ENCODE measurements at places on chromosomes 7 and 10.
A peak's percentile ranks its signal among the peaks of the same experiment; 100 is the strongest.

DNA sequence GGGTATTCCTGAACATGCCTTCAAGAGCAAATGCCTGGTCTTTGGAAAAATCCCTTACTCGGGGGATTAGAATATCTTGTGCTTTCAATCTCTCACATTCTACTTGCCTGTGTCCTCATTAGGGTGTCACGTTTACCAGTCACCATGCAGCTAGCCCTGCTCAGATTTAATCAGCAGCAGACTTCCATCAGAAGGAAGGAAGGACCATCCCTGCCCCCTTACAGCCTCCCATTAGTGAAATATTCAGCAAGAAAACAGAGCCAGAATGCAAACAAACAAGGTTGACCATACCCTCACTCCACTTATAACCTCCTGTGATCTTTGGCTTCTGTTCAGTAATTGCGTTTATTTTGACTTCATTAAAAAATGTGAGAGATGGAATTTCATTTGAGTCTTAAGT lies 208.6 kb downstream of the CXCL12 start:
- no peak for DNase-seq

DNA sequence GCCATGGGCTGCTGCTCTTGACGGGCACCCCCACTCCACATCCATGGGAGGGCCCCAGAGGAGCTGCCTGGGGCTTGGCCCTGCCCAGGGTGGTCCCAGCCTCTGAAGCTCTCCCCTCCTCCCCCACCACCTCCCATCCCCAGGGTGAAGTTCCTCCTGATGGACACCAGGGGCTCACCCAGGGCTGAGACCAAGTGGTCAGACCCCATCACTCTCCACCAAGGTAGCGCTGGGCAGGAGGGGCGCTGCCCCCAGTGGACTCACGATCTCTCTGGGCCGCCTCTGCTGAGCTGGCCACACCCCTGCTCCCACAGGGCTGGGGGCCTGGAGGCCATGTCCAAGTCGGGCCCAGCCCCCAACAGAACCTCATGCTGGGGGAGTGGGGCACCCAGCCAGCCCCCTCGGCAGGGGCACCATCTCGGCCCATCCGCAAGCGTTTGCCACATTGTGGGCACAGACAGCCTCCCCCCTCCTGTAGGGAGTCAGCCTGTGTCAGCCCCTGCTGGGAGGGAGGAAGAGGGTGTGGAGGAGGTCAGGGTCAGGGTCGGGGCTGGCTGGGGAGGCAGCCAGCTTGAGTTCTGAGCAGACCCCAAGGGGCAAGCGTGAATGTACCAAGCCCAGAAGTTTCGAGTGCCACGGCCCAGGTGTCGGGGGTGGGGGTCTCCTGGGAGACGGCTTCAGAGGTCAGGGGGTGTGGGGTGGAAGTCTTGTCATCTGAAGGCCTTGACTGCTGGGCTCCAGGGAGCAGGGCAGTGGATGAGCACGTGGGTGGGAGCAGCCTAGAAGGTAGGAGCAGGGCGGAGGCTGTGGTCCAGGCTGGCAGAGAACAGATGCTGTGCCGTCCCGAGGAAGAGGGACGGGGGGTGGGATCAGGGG lies 2.8 kb downstream of the UPK3B start:
- DNase-seq = peak; percentile 27

DNA sequence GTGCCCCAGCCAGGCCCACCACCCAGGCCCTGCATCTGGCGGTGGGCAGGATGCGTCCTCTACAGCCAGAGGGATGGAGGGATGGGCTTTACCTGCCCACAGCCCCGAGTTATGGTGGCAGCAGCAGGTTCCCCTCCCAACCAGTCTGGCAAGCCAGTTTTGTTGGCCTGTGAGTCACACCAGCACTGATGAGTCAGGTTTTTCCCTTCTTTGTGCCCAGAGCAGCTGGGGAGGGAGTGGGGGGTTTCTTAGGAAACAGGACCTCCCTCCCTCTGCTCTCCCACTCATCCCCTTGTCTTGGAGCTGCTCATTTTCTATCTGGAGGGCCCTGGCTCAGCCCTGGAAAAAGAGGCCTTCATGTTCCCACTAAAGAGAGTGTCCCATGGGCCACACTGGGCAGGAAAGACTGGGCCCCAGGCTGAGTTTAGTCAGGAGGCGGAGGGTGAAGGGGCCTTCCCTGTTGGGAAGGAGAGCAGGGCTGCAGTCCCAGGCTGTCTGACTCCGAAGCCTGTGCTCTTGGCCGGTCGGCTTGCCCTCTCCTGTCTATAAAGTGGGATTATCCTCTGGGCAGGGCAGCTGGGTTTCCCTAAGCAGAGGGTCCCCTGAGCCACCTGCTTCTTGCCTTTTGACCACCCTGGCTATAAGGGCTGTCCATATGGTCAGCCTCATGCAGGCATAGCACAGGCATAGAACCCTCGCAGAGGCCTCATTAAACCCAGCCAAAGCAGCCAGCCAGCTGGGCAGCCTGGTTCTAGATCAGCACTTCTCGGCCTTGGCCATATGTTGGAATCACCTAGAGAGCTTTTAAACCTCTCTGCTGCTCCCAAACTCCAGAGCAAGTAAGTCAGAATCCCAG lies 30.2 kb upstream of the ANKRD2 start:
- peak; percentile 73 for DNase-seq

GRCh38 chr10:66591865-66592264 lies 334.0 kb upstream of the LRRTM3 start:
- DNase-seq = no peak

GRCh38 chr7:155455132-155455693 lies 2.7 kb upstream of the EN2 start:
- no peak for DNase-seq

DNA sequence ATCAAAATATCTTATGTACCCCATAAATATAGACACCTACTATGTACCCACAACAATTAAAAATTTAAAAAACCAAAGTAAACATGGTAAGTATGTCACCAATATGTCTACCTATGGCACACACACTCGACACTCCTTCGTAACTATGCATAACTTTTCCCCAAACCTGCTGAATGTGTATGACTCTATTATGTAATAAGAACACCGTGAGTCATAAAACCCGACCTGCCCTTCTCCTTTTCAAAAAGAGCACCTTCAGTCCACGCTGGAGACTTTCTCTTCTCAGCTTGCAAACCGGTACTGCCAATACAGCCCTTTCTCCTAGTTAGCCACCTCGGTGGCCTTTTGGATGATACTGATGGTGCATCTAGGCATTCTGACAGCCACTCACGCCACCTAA lies 186.3 kb downstream of the PRPF18 start:
- DNase-seq = no peak

DNA sequence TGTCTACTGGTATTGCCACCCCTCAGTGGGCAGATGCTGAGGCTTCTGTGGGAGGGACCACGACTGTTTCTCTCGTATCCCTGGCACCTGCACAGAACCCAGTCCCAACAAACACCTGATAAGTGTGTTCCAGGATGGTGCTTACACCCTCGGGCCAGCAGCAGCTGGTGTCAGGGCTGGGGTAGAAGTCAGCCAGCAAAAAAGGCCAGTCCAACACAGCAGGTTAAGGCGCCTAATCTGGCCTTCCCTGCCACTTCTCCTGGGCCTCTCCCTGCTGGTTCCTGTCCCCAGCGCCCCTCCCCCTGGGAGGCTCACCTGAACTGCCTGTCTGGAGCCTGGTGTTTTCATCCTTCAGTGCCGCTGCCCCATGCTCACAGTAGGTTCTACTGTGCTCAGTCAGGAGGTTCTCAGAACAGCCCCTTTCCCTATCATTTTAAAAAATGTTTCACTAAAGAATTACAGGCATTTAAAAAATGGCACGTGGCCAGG lies 20.0 kb downstream of the PODXL start:
- DNase-seq = no peak

DNA sequence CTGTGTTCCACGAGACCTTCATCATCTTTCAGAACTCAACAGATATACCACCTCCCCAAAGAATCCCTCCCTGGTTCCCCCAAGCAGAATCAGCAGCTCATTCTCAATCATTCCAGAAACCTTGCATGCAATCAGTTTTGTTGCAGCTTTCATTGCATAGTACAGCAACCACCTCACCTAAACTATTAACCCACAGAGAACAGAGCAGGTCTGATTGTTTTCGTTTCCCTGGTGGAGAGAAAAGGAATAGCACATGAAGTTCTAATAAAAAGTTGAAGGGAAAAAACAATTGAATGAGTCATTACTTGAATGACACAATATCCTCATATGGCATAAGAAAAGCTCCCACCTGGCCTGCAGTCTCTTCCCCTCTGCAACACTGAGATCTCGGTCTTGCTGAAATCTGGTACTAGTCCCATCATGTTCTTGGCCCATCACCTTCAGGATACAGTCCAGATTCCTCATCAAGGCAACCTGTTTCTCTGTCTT lies 147.1 kb upstream of the GDF10 start:
- DNase-seq = no peak

GRCh38 chr7:83856094-83856493 lies 207.2 kb upstream of the SEMA3E start:
- DNase-seq = no peak

- no peak for DNase-seq
Observed at GRCh38 chr7:1346851-1347250, 112.4 kb downstream of the MICALL2 start.

DNA sequence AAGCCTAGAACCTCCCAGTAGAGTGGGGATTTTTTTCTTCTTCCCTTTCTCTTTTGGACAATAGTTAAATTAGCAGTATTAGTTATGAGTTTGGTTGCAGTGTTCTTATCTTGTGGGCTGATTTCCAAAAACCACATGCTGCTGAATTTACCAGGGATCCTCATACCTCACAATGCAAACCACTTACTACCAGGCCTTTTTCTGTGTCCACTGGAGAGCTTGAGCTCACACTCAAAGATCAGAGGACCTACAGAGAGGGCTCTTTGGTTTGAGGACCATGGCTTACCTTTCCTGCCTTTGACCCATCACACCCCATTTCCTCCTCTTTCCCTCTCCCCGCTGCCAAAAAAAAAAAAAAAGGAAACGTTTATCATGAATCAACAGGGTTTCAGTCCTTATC lies 5.4 kb downstream of the OPN1SW start:
- DNase-seq = no peak

- no peak for DNase-seq
Observed at GRCh38 chr10:83367036-83367435, 772.3 kb upstream of the GHITM start.

DNA sequence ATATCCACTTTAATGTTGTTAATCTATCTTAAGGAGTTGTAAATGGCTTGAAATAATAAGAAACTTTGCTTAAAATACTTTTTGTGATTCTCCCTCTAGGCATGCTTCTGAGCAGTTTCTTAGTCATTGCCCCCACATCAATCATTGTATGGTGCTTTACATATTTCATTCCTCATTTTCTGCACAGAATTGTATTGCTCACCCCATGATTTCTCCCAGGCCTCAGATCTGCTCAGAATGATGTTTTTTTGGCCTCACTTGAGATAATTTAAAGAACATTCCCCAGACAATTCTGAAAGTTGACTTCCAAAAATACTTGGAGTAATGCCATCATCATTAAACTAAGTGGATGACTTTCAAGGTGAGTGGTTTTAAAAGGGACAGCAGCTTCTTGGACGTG lies 82.1 kb upstream of the PRPS1L1 start:
- DNase-seq = no peak

- DNase-seq = no peak
Observed at GRCh38 chr7:18762189-18762588, 266.6 kb downstream of the HDAC9 start.

GRCh38 chr7:92303761-92304160 lies 58.0 kb downstream of the ANKIB1 start:
- no peak for DNase-seq

DNA sequence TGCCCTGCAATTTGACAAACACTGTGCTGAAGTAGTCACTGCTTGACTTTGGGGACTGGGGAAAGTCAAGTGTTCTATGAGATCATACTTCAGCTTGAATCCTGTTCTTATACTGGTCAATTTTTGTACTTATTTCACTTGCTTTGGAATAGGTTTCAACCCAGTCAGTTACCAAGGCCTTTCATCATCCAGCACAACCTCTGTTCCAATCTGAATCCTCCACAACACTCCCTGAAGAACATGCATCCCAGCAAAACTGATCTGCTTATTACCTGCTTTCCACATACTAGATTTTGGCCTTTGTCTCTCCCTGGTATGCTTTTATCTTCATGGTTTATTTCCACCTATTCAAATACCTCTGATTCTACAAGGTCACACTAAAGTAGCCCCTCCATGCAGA lies 29.5 kb downstream of the DPY19L1 start:
- no peak for DNase-seq

DNA sequence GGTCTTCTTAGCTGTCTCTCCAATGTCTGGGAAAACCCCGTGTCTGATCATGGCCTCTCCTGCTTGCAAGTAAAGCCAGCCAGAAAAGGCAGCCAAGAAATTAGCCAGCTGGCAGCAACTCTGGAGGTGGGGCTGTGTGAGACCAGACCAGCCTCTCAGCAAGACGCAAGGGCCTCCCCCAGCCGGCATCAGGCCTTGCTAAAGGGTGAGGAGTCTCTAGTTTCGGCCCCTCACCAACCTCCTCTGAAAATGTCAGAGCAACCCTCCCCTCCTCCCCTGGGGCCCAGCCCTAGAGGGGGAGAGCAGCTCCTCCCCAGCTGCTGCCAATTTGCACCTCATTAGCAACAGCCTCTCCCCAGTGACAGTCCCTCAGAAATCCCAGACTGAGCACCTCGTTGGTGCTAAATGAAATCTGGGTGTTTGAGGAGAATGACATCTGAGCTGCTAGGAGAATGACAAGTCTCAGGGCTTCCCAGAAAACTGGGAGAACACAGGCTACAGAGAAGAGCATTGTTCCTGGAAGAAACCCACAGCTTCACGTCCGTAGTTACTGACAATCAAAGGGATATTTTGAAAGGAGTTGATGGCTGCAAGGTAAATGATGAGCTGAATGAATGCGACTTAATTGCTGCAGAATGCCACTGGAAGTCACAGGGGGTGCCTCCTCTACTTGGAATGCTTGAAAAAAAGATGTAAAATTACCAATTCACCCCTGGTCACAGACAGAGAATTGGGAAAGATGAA lies 25.9 kb downstream of the DGKI start:
- DNase-seq = peak; percentile 8

DNA sequence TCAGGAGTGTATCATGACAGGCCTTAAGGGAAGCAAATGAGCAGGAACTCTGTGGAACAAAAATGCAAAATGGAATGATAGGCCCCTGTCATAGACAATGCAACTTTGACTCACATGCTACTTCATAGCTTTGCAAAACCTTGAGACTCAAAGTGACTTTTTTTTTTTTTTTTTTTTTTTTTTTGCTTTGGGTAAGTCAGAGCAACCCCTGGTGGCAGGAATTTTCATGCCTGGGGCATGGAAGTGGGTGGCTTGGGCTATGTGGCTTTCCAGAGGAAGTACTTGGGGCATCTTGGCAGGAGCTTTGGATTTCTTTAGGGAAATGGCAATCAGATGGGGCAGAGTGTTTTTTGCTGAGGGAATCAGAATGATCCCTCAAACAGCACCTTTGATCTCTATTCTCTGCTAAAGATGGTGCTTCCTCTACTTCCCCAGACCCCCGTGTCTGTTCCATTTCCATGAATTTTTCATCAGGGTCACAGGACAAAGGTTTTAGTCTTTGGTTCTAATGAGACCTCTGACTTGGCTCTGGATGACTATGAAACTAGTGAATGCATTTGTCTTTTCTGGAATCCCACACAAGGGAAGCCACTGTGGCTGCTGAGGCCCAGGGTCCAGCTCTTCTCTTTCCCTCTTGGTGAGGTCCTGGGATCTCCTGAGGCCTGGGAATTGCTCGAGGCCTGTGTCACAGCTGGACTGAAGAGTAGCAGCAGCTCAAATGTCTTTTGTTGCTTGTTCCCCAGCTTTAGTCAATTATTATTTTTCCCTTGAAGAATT lies 62.8 kb downstream of the TACC2 start:
- DNase-seq = peak; percentile 49

All from NCI-H82 (cell line).